ENCODE measurements at places on chromosomes 11 and 22.

DNA sequence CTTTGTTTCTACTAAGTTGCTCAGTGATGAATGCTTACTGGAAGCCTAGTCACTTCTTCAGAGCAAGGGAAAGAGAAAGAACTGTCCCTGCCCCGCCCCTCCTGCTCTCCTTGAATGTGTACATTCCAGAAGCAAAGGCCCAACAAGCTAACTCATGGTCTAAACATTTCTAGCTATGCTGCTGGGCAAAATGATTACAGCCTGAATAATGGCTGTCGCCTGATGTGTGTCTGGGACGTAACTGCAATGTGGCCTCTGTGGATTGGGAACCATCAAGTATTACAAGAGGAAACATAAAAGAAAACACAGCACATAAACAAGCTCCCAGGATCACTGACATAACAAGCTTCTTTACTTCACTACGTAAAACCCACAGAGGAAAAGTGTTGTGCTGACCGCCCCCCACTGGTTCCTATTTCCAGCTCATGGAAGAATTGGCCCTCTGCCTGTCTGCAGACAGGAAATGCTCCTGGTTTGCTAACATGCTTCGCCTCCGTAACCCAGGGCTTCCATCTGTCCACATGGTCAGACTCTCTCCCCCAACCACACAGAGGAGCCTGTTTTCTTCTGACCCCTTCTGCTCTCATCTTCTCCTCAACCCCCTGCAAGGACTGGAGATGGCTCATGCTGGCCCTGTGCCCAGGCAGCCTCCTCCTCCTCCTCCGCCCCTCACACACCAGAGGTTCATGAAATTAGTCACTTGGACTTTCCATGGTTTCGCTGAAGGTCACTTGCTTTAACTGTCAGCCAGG is 187.2 kb downstream of the MAML2 start:
- peak; percentile 95 for DNase-seq

DNA sequence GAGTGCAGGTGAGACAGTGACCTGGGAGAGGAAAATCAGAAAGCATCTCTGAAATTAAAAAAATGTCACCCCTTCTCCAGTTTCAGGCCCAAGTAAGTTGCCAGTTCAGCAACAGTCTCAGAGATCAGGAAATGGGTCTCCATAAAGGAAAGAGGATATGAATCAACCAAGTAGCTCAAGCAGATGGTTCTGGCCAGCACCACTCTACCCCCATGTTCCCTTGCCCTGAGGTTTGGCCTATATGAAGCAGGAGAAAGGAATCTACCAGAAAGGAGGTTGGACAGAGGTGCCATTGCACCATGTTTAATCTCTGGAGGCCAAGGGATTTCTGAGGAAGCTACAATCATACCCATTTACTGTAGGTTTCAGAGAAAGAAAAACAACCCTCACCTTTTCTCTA is 7.7 kb downstream of the FZD4 start:
- no peak for DNase-seq

- no peak for DNase-seq
Observed at GRCh38 chr11:123170929-123171328, 24.1 kb downstream of the CLMP start.

DNA sequence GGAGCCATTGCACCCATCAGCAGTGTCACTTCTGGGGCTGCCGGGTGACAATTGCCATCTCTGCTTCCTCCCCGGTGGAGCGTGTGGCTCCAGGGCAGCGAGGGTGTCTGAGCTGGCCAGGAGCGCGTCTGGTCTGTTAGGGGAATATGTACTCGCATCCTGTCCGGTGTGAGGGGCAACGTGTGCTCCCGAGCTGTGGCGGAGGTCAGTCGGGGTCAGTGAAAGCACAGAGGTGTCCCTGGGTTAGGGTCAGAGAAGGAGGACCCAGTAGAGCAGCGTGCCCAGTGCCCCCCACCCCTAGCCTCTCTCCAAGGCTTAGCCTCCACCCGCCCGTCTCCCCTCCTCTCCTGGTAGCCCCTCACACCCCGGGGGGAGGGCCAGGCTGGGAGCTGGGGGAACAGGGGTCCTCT is 1.5 kb downstream of the CLCF1 start:
- DNase-seq: no peak

- DNase-seq: peak; percentile 56
Observed at GRCh38 chr11:14413307-14414069, 54.5 kb upstream of the RRAS2 start.

GRCh38 chr11:17915500-17916143 is 97.2 kb downstream of the SERGEF start:
- DNase-seq: no peak

GRCh38 chr11:95698676-95699557 is 90.7 kb downstream of the FAM76B start:
- no peak for DNase-seq

DNA sequence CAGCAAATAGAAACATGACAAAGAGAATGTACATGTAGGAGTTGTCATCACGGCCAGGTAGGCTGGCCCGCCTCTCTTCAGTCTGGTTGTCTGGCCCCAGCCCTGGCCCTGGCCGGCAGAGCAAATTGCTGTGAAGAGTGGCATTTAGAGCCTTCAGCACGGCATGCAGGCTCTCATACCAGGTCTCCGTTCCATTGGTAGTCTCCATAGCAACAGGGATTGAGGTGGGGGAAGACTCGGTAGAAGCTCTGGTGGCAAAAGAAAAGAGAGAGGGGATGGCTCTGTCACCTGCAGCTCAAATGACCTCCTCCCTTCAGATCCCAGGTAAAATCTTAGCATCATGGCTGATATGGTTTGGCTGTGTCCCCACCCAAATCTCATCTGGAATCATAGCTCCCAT is 10.0 kb downstream of the KCNE3 start:
- DNase-seq: no peak

DNA sequence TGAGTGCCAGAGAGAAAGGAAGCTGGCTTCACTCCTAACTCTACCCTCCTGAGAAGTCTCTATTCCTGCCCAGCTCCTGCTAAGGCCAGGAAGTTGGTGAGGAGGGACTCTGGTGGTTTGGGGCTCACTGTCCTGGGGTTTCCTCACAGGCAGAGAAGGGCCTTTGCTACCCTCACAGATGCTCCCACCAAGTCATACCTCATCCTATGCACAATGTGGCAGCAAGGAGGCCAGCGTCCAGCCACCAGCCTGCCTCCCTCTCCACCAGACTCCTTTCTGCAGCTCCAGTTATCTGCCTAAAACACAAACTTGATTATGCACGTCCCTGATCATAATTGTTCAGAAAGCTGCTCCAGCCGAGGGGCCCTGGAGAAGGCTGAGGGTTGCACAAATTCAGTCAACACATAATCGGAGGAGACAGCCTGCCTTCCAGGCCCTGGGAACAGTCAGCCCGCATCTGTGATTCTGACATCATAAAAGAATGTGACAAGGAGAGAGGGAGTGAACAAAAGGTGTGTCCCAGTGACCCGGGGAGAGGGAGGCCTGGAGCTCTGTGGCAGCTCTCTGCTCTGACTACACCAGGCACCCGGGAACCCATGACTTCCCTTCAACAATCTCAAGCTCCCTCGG is 28.8 kb downstream of the DKK3 start:
- DNase-seq: peak; percentile 22

DNA sequence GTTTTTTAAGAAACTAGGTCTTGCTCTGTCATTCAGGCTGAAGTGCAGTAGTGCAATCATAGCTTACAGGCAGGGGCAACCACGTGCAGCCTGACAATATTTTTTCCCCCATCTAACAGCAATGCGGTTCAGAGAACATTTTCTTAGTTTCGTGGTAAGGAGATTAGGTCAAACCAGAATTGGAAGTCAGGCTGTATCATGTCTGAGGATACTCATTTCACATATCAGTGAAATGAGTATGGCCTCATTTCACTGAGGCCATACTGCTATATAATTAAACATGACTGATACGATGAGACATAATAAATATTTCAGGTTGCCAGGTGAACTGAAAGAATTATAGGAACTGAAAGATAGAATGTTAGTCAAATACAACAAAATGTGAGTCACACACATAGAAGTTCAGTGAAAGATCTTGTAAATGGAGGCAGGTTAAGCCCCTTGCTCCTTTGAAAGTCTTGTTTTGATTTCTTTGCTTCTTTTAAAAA is 32.5 kb upstream of the IZUMO1R start:
- DNase-seq: no peak

DNA sequence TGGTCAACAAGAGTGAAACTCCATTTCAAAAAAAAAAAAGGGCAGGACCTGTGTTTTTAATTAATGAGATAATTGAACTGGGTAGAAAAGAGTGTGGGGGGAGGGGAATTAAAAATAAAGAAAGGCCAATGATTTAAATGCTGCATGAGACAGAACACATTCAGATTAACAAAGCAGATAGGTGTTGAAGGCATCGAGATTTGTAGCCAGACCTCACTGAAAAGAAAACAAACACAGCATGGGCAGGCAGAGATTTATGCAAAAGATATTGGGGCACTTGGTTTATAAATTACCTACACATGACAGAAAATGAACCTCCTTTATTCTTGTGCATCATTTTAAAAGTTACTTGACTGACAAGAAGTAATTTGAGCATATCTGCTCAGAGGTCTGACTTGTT is 354.0 kb upstream of the API5 start:
- DNase-seq: no peak

DNA sequence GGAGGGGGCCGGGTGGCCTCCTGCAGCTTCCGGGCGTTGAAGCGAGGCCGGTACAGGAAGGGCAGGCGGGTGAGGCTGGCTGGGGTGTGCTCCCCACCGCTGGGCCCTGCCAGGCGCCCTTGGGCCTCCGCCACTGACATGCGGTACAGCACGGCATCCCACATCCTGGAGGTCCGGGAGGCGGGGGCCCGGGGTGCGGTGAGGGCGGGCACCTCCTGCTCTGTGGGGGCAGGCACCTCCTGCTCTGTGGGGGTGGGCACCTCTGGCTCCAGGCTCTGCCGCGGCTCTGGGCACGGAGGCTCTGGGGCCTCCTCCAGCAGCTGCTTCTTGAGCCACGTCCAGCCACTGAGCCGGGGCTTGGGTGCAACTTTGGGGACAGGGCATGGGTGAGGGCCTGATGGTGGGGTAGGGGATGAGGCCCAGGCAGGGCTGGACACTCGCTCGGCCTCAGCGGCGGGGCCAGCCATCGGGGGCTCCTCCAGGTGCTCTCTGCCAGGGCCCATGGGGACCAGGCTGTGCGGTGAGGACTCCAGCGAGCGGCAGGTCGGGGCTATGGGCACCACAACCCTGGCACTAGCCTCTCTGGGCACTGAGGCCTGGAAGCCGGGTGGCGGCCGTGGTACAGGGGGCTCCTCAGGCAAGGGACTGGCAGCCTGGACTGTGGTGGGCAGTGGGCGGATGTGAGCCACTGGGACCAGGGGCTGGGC is 2.3 kb downstream of the PRR33 start:
- DNase-seq: no peak

- DNase-seq: no peak
Observed at GRCh38 chr11:41334007-41334933, 125.2 kb downstream of the LRRC4C start.

DNA sequence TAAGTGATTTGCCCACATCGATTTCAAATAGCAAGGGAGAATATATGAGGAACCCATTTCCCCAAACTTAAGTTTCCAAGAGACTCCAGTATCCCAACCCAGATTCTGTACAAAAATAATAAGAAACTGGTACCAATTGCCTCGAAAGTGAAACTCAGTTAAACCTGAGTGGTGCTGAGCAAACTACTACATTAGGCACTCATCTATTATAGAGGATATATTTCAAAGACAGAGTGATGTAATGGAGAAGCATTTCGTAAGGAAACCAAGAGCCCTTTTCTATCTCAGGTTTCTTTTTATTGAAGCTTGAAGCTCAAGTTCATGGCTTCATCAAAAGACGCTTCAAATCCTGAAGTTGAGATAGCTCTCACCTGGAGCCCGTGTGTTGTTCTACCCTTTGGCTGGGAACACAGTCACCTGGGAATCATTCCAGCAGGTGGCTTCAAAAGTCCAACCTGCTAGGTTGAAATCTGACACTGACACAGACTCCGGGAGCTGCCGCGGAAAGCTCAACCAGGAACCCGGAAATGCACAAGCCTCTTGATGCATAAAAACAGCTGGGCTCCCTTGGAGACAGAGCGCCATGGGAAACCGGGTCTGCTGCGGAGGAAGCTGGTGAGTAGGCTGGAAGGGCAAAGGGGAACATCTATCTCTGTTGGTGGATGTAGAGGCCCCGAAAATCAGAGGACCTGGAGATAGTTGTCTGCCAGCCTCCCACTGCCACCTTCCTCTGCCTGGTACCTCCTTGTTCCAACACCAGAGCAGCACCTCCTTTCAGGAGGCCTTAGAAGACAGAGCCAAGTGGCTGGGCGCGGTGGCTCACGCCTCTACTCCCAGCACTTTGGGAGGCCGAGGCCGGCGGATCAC is at the start of gene C11orf52:
C11orf52 (plus strand) TSS at position 524 of the 867 bp plus-strand sequence; CDS start at position 584, 60 bp downstream.
- DNase-seq: peak; percentile 91

- DNase-seq: no peak
Observed at GRCh38 chr11:122139595-122139866, 23.5 kb upstream of the BLID start.

- DNase-seq: no peak
Observed at GRCh38 chr11:35365961-35366360, 53.4 kb downstream of the SLC1A2 start.

All from A673 (cell line).